ENCODE measurements at places on chromosomes 12 and 14. TPM values are rescaled to one million over a fixed set of nuclear protein-coding genes. Genes with fewer than 3 reads are reported as not detected.

ZC2HC1C gene
- 1.2 TPM for total RNA-seq

DNA sequence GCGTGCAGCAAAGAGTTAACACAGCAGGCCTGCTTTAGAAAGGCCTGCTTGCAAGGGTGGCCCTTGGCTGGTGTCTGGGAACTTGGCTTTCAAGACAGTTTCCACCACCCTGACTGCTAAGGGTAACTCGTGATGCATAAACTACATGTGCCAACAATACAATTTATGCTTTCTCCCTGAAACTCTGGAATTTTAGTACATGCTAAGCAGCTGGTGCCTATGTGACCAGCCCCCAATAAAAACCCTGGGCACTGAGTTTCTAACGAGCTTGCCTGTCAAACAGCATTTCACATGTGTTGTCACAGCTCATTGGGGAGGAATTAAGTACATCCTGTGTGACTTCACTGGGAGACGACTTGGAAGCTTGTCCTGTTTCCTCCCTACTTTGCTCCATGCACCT is 133.1 kb downstream of the SLC5A8 start:
- no peaks in the 10 kb centered on the region for H3K27me3 ChIP-seq
- no peak for DNase-seq
- H3K27ac ChIP-seq: no peak overlapping the region
- H3K36me3 ChIP-seq: no peaks in the 10 kb centered on the region
- no peak overlapping the region for H3K4me3 ChIP-seq

DNA sequence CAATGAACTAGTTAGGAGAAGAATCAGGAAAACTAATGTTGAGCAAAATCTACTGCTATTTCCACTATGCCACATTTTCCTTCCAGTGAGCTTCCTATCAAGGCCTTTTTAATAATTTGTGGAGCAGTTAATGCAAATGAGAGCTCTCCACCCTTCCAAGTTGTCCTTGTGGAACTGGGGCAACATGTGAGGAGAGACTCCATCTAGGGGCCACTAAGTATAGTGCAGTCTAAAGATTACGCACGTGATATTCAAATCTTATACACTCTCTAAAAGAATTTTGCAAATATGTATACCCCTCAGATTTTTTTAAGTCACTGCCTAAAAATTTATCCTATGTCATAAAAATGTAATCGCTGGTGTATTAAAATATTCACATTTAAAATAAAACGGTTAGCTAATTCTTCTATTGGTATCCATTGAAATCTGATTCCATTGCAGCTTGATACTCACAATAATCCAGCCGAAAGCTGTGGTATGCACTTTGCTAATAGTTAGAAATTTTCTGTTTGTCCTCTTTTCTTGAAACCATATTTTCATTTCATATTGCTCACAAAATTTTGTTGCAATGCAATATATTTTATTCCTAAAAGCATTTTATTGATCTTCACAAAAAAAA is 100.1 kb downstream of the PAH start:
- H3K4me1 ChIP-seq: no peaks in the 10 kb centered on the region
- H3K4me3 ChIP-seq: no peak overlapping the region
- DNase-seq: no peak
- no peaks in the 10 kb centered on the region for H3K36me3 ChIP-seq
- H3K27me3 ChIP-seq: peaks cover 13% of the 10 kb centered on the region
- H3K27ac ChIP-seq: no peak overlapping the region

GRCh38 chr14:67285876-67286452 is 44.7 kb downstream of the PALS1 start:
- no peak for DNase-seq
- no peak overlapping the region for H3K4me3 ChIP-seq
- no peaks in the 10 kb centered on the region for H3K36me3 ChIP-seq
- no peak overlapping the region for H3K27ac ChIP-seq
- H3K27me3 ChIP-seq: no peaks in the 10 kb centered on the region

DNA sequence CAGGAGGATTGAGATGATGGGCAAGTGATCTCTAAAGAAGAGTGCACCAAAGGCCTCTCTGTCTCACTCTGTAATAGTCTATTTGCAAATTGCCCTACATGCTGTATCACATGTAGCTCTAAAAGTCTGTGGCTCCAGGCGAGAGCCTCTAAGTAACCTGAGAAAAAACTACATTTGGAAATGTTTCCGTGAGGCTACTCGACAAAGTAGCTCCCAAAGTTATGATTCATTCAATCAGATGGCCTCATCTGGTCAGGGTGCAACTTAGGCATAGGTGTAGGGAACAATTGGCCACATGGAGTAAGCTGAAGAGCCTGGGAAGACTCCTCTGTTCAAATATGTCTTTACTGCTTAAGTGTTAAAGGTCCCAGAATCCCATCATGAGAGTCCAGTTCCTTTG is 155.4 kb upstream of the PLEKHG7 start:
- DNase-seq: no peak
- H3K27me3 ChIP-seq: no peaks in the 10 kb centered on the region
- peaks cover 19% of the 10 kb centered on the region for H3K4me1 ChIP-seq
- no peak overlapping the region for H3K4me3 ChIP-seq
- H3K27ac ChIP-seq: no peak overlapping the region

- H3K36me3 ChIP-seq: peaks cover 32% of the 10 kb centered on the region
- peaks cover 54% of the 10 kb centered on the region for H3K4me1 ChIP-seq
- H3K4me3 ChIP-seq: peak overlapping the region; percentile 100
- DNase-seq: peak; percentile 54
- H3K27me3 ChIP-seq: no peaks in the 10 kb centered on the region
Observed at GRCh38 chr12:69240631-69240995, 1.2 kb downstream of the CPSF6 start.

DNA sequence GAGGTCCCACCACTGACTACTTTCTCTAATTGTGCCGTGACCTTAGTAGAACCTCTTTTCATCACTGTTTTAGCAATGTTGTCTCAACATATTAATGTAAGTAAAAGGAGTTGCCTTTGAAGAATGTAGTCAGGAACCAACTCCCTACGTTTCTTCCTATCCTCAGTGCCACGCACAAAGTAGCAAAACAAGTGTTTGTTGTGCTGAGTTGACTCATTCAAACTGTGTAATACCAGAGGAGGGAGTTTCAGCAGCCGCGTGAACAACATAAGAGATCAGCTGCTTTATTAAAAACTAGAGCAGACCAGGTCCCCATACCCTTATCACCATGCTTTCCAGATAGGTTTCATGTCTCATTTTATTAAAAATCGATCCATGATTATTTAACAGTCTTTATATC is 19.1 kb downstream of the PLBD1 start:
- H3K27ac ChIP-seq: no peak overlapping the region
- no peak overlapping the region for H3K4me3 ChIP-seq
- no peaks in the 10 kb centered on the region for H3K4me1 ChIP-seq
- H3K27me3 ChIP-seq: peaks cover 4% of the 10 kb centered on the region

BDKRB2 gene
- not detected for total RNA-seq

GRCh38 chr12:58655375-58655774 is 264.9 kb downstream of the LRIG3 start:
- no peak overlapping the region for H3K4me3 ChIP-seq
- no peak for DNase-seq
- H3K4me1 ChIP-seq: no peaks in the 10 kb centered on the region
- no peaks in the 10 kb centered on the region for H3K27me3 ChIP-seq
- H3K36me3 ChIP-seq: no peaks in the 10 kb centered on the region

GRCh38 chr14:77268989-77269600 is 1.9 kb downstream of the NGB start:
- peaks cover 30% of the 10 kb centered on the region for H3K27me3 ChIP-seq
- DNase-seq: no peak
- no peaks in the 10 kb centered on the region for H3K36me3 ChIP-seq
- H3K4me1 ChIP-seq: no peaks in the 10 kb centered on the region
- H3K27ac ChIP-seq: no peak overlapping the region
- H3K4me3 ChIP-seq: no peak overlapping the region

E2F7 gene
- 6.0 TPM for total RNA-seq

MGAT4C gene
- total RNA-seq: not detected

IAPP gene
- total RNA-seq: not detected

- H3K27ac ChIP-seq: no peak overlapping the region
- DNase-seq: peak; percentile 45
- H3K4me3 ChIP-seq: no peak overlapping the region
- peaks cover 11% of the 10 kb centered on the region for H3K4me1 ChIP-seq
Observed at GRCh38 chr14:23469906-23470403, 452 bp downstream of the NGDN start.

DNA sequence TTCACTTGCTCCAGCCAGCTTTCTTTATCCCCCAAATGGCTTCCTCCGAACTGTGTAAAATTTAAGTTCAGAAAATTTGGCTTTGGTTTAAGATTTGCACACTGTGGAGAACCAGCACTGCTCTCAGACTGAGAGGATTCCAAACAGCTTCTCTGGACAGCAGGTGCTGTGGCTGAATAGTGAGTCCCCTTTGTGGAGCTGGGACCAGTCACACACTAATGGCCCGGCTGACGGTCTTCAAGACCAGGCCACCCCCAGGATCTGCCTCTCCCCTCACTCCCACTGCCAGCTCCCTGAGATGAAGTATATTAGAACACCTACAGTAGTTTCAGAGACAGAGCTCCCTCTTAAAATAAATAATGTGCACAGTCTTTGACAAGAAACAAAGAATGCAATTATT is 267.3 kb downstream of the BCAT1 start:
- no peaks in the 10 kb centered on the region for H3K27me3 ChIP-seq
- H3K36me3 ChIP-seq: no peaks in the 10 kb centered on the region
- H3K4me1 ChIP-seq: no peaks in the 10 kb centered on the region
- no peak overlapping the region for H3K27ac ChIP-seq

GRCh38 chr12:1355396-1355795 is 239.0 kb downstream of the FBXL14 start:
- no peak overlapping the region for H3K4me3 ChIP-seq
- no peak overlapping the region for H3K27ac ChIP-seq
- H3K27me3 ChIP-seq: no peaks in the 10 kb centered on the region

ALDH2 gene
- 6.2 TPM for total RNA-seq

DNA sequence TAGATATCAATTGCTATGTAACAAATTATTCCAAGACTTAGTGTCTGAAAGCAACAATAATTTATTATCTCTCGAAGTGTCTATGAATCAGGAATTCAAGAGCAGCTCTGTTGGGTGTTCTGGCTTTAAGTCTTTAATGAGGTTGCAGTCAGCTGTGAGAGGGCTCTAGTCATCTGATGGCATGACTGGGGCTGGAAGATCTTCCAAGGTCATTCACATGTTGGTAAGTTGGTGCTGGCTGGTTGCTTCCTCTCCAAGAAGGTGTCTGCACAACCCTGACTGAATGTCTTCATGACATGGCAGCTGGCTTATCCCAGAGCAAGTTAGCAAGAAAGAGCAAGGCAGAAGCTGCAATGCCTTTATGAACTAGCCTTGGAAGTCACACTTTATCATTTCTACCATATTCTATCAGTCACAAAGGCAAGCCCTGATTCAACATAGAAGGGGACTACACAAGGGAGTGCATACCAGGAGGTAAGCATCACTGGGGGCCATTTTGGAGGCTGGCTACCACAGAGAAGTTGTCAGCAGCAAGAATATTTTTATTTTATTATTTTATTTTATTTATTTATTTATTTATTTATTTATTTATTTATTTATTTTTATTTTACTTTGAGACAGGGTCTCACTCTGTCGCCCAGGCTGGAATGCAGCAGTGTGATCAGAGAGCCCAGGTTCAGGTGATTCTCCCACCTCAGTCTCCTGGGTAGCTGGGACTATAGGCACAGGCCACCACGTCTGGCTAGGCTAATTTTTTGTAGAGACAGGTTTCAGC is 7.6 kb upstream of the SLC38A2 start:
- no peak overlapping the region for H3K4me3 ChIP-seq
- H3K27me3 ChIP-seq: no peaks in the 10 kb centered on the region
- no peak for DNase-seq
- H3K36me3 ChIP-seq: no peaks in the 10 kb centered on the region
- H3K27ac ChIP-seq: no peak overlapping the region

DNA sequence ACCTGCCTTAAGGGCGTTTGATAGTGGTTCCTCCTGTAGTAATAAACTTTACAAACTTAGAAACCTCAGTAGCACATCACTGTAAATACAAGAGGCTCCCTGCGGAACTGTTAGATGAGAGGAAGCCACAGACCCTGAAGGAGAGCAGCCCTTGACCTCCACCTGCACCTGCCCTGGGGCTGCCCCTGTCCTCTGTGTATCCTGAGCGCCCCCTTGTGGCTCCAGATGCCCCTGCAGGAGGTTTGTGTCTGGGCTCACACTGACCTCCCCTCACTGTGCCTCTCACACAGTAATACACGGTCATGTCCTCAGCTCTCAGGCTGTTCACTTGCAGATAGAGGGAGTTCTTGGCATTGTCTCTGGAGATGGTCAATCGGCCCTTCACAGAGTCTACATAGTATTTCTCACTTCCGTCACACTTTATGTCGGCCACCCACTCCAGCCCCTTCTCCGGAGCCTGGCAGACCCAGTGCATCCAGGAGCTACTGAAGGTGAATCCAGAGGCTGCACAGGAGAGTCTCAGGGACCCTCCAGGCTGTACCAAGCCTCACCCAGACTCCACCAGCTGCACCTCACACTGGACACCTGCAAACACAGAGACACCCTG is 1059.8 kb downstream of the TMEM121 start:
- H3K4me3 ChIP-seq: no peak overlapping the region
- DNase-seq: peak; percentile 86
- peaks cover 7% of the 10 kb centered on the region for H3K27me3 ChIP-seq
- H3K36me3 ChIP-seq: no peaks in the 10 kb centered on the region
- H3K27ac ChIP-seq: no peak overlapping the region

- H3K4me1 ChIP-seq: no peaks in the 10 kb centered on the region
- no peak for DNase-seq
- H3K4me3 ChIP-seq: no peak overlapping the region
- no peak overlapping the region for H3K27ac ChIP-seq
Observed at GRCh38 chr12:113837528-113838296, 128.4 kb downstream of the RBM19 start.

MGP gene
- total RNA-seq: not detected

HSPA2 gene
- 4.1 TPM for total RNA-seq

MDM2 gene
- total RNA-seq: 114 TPM

DNA sequence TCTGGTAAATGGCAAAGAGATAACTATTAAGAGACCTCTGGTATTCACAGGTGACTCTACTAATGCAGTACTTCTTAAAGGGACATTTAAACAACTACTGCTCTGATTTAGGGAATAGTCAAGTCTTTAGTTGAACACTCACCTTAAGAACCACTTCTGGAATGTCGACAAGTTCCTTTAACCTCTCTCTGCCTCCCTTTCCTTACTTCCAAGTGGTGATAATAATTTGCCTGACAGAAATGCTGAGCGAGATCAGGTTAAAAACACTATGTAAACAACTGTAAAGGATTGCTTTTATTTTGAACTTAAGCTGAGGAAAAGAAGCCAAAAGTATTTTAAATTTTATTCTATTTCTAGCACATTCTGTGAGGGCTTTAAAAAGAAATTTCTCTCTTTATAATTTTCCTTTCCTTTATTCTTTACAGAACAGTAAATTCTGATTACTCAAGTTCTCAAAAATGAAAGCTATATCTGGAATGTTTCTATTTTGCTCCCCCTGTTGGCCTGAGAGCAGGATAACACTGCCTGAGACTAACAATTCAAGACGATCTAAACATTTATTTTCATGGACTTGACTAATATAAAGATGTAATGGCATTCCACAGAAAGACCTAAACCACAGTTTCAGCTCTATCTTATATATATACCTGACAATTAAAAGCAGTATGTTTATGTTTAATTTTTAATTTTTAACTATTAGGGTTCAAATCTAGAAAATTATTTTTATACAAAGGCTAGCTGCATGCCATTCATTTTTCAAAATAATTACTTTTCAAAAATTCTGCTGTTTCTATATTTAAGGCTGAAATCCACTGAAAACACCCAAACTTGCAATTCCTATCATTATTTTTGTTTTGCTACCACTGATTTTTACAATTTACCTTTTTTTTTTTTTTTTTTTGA is 29.2 kb downstream of the ZCCHC8 start:
- H3K27me3 ChIP-seq: no peaks in the 10 kb centered on the region
- no peak overlapping the region for H3K4me3 ChIP-seq
- H3K36me3 ChIP-seq: peaks cover 34% of the 10 kb centered on the region

Data from activated CD4-positive, alpha-beta T cell treated with anti-CD3 and anti-CD28 coated beads for 36 hours (primary cell).